ENCODE measurements at places on chromosomes 7 and 10.

DNA sequence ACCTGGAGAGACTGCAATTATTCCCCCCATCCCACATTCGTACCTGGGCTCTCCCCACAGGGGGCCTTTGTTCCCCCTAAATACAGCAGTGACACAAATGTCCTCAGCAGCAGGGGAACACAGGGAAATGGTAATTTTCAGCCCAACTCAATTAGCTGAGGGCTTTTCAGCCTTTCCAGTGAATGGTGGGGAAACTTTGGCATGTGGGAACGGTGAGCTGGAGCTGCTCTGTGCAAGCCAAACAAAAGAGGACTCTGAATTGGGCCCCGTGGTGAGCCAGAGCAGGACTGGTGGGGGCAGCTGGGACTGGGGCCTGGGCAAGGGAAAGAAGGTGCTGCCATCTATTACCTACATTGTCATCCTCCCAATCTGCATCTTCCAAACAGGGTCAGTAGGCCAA, 51.0 kb downstream of the FBXW4 start:
- H3K27ac ChIP-seq = no peak overlapping the region
- DNase-seq = no peak
- no peak overlapping the region for H3K4me3 ChIP-seq
- peaks cover 71% of the 10 kb centered on the region for H3K36me3 ChIP-seq
- H3K4me1 ChIP-seq = no peaks in the 10 kb centered on the region

DNA sequence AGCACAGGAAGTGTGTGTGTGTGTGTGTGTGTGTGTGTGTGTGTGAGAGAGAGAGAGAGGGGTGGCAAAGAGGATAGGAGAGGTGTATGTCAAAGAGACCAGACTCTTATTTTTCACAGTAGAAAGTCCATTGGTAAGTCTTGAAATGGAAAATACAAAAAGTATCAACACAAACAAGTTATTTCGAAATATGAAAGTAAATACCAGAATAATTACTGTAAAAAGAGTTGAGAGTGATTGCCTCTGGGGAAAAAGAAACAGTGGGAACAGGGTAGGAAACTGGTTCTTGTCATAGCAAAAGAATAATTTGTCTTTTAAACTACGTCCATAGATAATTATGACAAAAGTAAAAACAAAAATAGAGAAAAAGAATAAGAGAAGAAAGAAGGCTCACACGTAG, 29.0 kb upstream of the EIF5AL1 start:
- no peaks in the 10 kb centered on the region for H3K27me3 ChIP-seq
- H3K4me1 ChIP-seq = no peaks in the 10 kb centered on the region
- no peak for DNase-seq
- no peak overlapping the region for H3K4me3 ChIP-seq

GRCh38 chr7:124255041-124255655, 222.3 kb upstream of the TMEM229A start:
- no peaks in the 10 kb centered on the region for H3K4me1 ChIP-seq
- H3K4me3 ChIP-seq = no peak overlapping the region
- H3K27me3 ChIP-seq = no peaks in the 10 kb centered on the region
- DNase-seq = no peak
- H3K36me3 ChIP-seq = no peaks in the 10 kb centered on the region
- no peak overlapping the region for H3K27ac ChIP-seq

DNA sequence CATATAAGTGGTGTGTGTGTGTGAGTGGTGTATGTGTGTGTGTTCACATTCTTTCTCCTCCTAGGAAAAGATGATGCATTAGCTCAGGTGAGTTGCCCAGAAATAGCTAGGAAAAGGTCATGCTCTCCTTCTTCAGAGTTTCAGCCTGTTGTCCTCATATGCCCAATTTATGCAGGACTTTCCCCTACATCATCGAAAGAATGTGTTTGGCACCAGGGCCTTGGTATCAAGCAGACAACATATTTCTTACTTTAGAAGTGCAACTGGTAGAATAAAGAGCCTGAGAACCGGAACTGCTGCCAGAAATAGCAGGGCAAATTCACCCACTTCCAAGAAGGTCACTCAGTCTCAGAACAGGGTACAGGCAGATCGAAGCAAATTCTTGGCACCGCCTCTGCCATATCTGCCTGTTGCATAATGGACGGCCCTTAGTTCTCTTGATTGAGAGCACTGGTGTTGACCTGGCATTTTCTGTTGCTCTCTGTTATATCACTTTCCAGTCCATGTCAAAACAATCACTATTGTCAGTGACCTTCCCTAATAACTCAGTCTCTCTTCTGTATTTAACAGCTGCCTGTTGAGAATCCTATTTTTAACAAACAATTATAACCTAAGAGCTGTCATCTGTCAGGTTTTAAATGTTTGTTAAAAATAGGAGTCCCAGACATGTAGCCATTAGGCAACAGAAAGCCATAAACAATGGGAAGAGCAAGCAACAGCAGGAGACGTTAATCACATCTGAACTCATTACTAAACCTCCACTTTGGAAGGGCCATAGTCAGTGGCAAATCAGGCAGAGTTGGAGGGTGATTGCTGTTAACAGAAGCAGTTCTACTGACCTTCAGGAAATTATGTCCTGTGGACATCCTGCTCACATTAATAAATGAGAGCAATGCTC, 20.7 kb downstream of the ADRB1 start:
- peaks cover 3% of the 10 kb centered on the region for H3K4me1 ChIP-seq
- no peak overlapping the region for H3K4me3 ChIP-seq
- no peak for DNase-seq
- H3K27me3 ChIP-seq = no peaks in the 10 kb centered on the region
- no peaks in the 10 kb centered on the region for H3K36me3 ChIP-seq
- no peak overlapping the region for H3K27ac ChIP-seq

GRCh38 chr7:80272560-80273239, 138.1 kb downstream of the GNAI1 start:
- no peak overlapping the region for H3K4me3 ChIP-seq
- no peaks in the 10 kb centered on the region for H3K36me3 ChIP-seq
- H3K27me3 ChIP-seq = no peaks in the 10 kb centered on the region
- no peak for DNase-seq

DNA sequence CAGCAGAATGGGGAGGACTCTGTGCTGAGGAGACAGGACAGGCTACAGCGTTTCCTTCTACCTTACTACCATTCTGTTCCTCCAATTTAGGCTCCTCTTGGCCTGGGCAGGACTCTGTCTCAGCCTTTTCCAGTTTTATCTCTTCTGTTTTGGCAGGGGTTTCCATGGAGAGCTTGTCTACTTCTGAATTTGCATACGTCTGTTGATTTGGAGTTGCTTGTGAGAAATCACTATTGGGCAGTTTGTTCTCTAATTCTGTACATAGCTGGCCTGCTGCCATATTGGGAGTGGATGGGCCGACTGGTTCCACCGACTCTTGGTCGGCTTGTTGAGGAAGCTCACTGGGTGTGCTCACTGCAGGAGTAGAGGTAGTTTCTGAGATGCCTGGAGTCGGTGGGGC, 136.8 kb downstream of the GALNT11 start:
- H3K27ac ChIP-seq = no peak overlapping the region
- H3K4me3 ChIP-seq = no peak overlapping the region
- DNase-seq = no peak
- H3K27me3 ChIP-seq = no peaks in the 10 kb centered on the region
- peaks cover 75% of the 10 kb centered on the region for H3K36me3 ChIP-seq
- no peaks in the 10 kb centered on the region for H3K4me1 ChIP-seq

GRCh38 chr7:35418716-35419390, 165.0 kb upstream of the TBX20 start:
- no peaks in the 10 kb centered on the region for H3K4me1 ChIP-seq
- no peaks in the 10 kb centered on the region for H3K36me3 ChIP-seq
- H3K4me3 ChIP-seq = no peak overlapping the region
- no peak overlapping the region for H3K27ac ChIP-seq

- no peak overlapping the region for H3K4me3 ChIP-seq
- DNase-seq = no peak
- H3K27ac ChIP-seq = no peak overlapping the region
- H3K4me1 ChIP-seq = no peaks in the 10 kb centered on the region
- no peaks in the 10 kb centered on the region for H3K36me3 ChIP-seq
Measured at GRCh38 chr7:47241112-47242065, 340.5 kb downstream of the TNS3 start.

DNA sequence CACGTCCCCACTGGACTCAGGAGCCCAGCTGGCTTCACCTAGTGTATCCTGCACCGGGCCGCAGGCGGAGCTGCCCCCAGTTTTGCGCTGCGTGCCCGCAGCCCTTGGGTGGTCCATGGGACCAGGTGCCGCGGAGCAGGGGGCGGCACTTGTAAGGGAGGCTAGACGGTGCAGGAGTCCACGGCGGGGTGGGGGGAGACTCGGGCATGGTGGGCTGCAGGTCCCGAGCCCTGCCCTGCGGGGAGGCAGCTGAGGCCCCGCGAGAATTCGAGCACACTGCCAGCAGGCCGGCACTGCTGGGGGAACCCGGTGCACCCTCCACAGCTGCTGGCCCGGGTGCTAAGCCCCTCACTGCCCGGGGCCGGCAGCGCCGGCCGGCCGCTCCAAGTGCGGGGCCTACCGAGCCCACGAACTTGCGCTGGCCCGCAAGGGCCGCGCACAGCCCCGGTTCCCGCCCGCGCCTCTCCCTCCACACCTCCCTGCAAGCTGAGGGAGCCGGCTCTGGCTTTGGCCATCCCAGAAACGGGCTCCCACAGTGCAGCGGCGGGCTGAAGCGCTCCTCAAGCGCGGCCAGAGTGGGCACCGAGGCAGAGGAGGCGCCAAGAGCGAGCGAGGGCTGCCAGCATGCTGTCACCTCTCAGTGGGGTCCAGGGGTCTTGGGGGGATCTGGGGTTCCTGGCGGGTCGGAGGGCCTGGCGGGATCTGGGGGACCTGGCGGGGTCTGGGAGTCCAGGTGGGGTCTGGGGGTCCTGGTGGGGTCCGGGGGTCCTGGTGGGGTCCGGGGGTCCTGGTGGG, 81.4 kb downstream of the VIPR2 start:
- H3K27ac ChIP-seq = no peak overlapping the region
- no peaks in the 10 kb centered on the region for H3K27me3 ChIP-seq
- no peak for DNase-seq
- H3K36me3 ChIP-seq = no peaks in the 10 kb centered on the region

GRCh38 chr10:100562008-100562672, 26.4 kb downstream of the HIF1AN start:
- DNase-seq = peak; percentile 80
- no peaks in the 10 kb centered on the region for H3K36me3 ChIP-seq
- H3K4me3 ChIP-seq = peak overlapping the region; percentile 25
- no peak overlapping the region for H3K27ac ChIP-seq
- peaks cover 7% of the 10 kb centered on the region for H3K4me1 ChIP-seq

GRCh38 chr10:110657973-110658691, 14.0 kb downstream of the RBM20 start:
- no peaks in the 10 kb centered on the region for H3K4me1 ChIP-seq
- no peak overlapping the region for H3K4me3 ChIP-seq
- H3K36me3 ChIP-seq = no peaks in the 10 kb centered on the region
- no peaks in the 10 kb centered on the region for H3K27me3 ChIP-seq

DNA sequence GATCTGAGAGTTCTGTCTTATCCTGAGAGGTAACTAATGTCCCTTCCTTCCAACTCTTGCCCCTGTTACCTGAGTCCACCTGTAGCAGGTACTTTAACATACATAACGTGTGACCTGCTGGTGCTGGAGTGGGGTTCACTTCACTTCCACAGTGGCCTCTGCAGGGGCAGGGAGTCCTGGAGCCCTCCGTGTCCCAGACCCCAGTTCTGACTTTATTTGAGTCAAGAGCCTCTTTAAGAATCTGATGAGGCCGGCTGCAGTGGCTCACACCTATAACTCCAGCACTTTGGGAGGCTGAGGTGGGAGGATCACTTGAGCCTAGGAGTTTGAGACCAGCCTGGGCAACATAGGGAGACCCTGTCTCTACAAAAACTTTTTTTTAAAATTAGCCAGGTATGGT, 117.0 kb upstream of the RET start:
- no peak for DNase-seq
- H3K27me3 ChIP-seq = no peaks in the 10 kb centered on the region
- no peaks in the 10 kb centered on the region for H3K4me1 ChIP-seq
- no peak overlapping the region for H3K4me3 ChIP-seq

DNA sequence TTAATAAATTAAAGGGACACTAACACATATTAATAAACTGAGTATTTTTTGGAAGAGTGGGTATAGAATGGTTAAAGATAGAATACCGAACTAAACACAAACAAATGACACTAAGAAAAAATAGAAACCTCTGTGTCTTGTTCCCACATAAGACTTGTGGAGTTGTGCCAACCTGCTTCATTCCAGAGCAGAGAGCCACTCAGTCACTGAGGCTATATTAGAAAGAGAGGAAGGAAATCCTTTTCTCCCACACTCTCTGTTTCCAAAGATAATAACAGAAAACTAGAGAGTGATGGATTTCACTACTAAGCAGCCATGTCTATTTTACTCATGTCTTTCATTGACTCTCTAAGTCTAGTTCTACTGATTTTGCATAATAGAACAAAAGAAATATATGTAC, 26.0 kb downstream of the CTNNA3 start:
- H3K36me3 ChIP-seq = no peaks in the 10 kb centered on the region
- no peak for DNase-seq
- H3K27me3 ChIP-seq = no peaks in the 10 kb centered on the region
- H3K27ac ChIP-seq = no peak overlapping the region
- H3K4me1 ChIP-seq = no peaks in the 10 kb centered on the region

DNA sequence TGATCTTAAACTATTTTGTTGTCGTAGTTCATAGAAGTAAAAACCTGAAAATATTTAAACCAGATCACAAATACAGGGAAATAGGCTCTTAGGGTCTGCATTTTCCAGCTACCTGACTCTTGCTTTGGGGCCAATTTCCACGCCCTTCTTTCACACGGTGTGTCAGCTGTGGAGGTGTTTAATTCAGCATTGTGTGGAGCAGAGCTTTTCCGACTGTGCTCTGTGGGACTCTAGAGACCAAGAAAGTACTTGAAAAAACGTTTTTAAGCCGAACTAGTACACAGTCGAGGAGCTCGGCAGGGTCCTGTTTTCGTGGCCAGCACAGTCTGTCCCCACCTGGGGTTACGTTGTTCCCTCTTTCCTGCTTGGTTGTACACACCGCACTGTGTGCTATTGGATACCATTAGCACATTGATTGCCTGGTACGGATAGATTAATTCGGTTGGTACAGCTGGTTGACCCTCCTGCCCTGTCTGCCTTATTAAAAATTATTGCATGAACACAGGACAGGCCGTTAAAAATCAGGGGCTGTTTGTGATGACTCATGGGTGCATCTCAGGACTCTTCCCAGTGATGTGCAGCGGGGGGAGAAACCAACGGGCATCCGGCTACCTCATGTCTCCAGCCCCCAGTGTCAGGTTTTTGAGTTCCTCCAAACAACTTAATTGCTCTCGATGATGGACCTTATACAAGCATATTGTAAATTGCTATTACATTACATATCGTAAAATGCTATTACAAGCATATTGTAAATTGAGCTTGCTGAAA, 80.7 kb upstream of the BTBD16 start:
- H3K27me3 ChIP-seq = no peaks in the 10 kb centered on the region
- no peak for DNase-seq
- H3K36me3 ChIP-seq = no peaks in the 10 kb centered on the region
- H3K4me3 ChIP-seq = no peak overlapping the region

Data from naive thymus-derived CD4-positive, alpha-beta T cell (primary cell).